ENCODE measurements at places on chromosomes 4 and X.

DNA sequence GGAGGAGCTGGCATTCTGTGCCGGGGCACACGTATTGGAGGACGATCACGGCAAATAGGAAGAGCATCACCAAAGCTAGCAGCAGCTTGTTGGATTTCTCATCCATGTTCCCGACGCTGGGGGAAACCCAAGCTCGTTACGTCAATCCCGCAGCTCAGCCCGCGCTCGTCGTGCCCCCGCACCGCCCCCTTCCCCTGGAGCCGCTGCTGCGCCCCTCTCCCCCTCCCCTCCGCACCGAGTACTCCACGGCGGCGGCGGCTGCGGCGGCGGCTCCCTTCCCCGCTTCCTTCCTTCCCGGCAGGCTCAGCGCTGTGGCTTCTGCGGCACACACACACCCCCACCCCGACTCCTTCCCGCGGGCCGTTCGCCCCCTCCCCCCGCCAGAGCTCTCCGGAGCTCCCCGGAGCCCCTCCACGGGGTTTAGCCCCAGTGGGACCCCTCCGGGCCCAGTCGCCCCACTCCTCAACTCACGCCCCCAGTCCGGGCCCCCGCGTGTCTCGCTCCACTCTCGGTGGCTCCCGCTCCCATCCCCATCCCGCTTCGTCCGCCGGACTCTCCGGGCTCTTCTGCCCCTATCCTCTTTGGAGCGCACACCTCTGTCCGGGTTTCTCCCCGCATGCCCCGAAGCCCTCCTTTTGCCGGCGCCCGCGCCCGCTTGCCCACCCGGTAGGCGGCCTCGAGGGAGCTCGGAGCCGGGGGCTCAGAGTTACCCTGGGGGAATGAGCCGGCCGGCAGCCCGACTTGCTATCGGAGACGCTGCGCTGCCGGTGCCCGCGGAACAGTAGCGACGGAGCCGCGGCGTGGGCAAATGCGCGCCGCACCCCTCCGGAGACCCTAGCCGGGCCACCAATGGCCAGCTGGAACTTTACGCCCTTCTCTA is 978 bp downstream of the HS6ST2 start:
- peak; percentile 19 for DNase-seq

GRCh38 chr4:71293705-71294104 is 45.1 kb upstream of the SLC4A4 start:
- peak; percentile 81 for DNase-seq

- DNase-seq: peak; percentile 53
Observed at GRCh38 chrX:68571610-68572311, 72.9 kb downstream of the YIPF6 start.

GRCh38 chr4:119118397-119118796 is 17.2 kb upstream of the MYOZ2 start:
- no peak for DNase-seq

GRCh38 chrX:38804682-38805431 is 3.6 kb downstream of the MID1IP1 start:
- DNase-seq: peak; percentile 40

Measured in fibroblast of skin of back (primary cell).